ENCODE measurements at places on chromosomes 16 and 17. TPM values are rescaled to one million over a fixed set of nuclear protein-coding genes. Genes with fewer than 3 reads are reported as not detected.

The ACSM5 gene
- total RNA-seq = 0.66 TPM

The LGALS9B gene
- total RNA-seq = not detected

The TBC1D3H gene
- not detected for total RNA-seq

The CENPN gene
- total RNA-seq = 10.0 TPM

The KRTAP9-7 gene
- total RNA-seq = not detected

The THOC6 gene
- total RNA-seq = 10.3 TPM

The FUS gene
- 155 TPM for total RNA-seq

The CDH3 gene
- 24.2 TPM for total RNA-seq

The ADGRG1 gene
- total RNA-seq = 18.3 TPM

The KRT25 gene
- total RNA-seq = 0.22 TPM

The TEFM gene
- 30.8 TPM for total RNA-seq

The LLGL2 gene
- 51.2 TPM for total RNA-seq

The CCL17 gene
- total RNA-seq = not detected
